ENCODE measurements at places on chromosomes 13 and 19.

DNA sequence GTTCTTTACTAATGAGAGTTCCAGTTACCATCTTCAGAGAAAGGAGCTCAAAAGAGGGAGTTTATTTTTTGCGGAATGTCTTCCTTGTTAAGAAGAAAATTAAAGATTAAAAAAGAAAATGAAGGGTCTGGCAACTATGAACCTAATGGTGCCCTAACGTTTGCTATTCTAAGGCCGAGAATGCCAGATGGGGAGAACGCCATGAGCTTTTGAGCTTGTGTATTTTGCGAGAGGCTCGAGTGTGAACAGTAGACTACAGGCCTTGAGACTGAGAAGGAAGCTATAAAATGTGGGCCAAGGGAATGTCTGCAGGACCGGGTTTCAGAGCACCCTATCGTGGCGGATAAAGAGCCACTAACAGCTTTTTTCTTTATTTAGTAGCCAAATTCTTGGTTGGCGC is 6.7 kb downstream of the FGF14 start:
- no peak for DNase-seq

GRCh38 chr13:58151452-58151851 is 519.9 kb downstream of the PCDH17 start:
- DNase-seq = no peak

DNA sequence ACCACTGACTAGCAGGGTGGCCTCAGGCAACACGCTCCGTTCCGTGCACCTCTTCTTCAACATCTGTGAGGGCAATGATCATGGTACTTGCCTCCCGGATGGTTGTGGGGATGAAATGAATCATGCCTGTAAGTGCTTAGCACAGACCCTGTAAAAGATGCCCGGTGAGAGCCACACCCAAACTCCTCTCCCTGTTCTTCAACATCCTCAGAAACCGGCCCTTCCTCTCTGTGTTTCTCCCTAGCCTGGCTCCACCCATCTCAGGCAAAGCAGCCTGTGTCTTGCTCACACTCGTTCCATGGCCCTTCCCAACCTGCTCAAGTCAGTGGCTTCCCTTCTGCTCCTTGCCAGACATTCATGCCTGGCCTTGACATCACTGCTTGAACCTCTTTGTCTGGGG is 5.8 kb upstream of the DMKN start:
- DNase-seq = no peak

- no peak for DNase-seq
Observed at GRCh38 chr13:72259528-72259927, 392.5 kb upstream of the DACH1 start.

GRCh38 chr19:876780-877314 is 16.1 kb downstream of the MED16 start:
- DNase-seq = no peak

- peak; percentile 35 for DNase-seq
Observed at GRCh38 chr19:50300814-50301606, 28.2 kb downstream of the KCNC3 start.

GRCh38 chr19:57850553-57851017 is 926 bp downstream of the ZNF587 start:
- peak; percentile 70 for DNase-seq

DNA sequence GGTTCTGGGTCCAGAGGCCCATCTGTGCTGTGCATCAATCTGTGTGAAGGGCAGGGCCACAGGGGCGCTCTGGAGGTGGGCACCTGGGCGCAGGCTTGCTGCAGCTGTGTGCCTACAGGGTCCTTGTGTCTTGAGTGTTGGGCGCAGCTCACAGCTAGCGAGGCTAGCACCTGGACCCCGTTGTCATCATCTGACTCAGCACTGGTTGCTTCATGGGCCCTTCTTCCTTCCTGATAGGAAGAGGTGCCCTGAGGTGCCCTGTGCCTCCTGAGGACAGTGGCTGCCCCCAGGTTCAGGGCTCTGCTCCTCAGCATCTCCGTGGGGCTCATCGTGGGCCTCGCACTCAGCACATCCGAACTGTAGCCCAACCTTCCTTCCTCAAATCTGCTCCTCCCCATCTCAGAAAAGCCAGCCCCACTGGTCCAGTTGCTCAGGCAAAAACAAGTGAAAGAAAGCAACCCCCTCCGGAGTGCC is 54.8 kb downstream of the GATAD2A start:
- DNase-seq = no peak

DNA sequence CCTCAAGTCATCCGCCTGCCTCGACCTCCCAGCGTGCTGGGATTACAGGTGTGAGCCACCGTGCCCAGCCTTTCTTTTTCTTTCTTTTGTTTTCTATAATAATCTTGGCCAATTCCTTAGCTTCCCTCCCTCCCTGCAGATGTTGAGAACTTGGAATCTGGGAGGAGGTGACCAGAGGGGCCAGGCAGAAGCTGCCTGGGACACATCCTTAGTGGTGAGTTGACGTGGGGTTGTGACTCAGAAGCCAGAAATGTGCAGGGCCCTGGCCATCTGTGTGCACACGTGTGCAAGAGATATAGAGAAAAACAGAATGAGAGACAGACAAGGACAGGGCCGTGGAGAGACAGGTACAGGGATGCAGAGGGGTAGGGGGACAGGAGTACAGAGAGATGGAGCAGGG is 154.3 kb downstream of the SIPA1L3 start:
- no peak for DNase-seq

GRCh38 chr19:50315773-50316448 is 13.3 kb downstream of the KCNC3 start:
- no peak for DNase-seq

GRCh38 chr13:42603571-42603970 is 29.6 kb downstream of the TNFSF11 start:
- no peak for DNase-seq

DNA sequence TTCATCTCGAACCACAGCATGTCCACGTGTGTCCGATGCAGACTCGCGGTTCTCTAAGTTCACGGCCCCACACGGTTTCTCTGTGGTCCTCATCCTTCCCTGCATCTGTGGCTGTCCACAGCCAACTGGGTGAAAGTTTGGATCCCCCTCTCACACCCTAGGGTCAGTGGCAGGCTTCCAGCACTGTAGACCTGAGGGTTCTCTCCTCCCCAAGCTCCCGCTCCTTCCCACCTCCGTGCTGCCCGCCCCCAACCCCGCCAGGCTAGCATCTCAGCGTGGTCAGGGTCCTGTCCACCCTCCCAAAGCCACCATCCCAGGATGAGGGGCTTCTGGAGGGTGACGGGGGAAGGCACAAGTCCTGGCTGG is 3.0 kb downstream of the ANGPTL4 start:
- no peak for DNase-seq

DNA sequence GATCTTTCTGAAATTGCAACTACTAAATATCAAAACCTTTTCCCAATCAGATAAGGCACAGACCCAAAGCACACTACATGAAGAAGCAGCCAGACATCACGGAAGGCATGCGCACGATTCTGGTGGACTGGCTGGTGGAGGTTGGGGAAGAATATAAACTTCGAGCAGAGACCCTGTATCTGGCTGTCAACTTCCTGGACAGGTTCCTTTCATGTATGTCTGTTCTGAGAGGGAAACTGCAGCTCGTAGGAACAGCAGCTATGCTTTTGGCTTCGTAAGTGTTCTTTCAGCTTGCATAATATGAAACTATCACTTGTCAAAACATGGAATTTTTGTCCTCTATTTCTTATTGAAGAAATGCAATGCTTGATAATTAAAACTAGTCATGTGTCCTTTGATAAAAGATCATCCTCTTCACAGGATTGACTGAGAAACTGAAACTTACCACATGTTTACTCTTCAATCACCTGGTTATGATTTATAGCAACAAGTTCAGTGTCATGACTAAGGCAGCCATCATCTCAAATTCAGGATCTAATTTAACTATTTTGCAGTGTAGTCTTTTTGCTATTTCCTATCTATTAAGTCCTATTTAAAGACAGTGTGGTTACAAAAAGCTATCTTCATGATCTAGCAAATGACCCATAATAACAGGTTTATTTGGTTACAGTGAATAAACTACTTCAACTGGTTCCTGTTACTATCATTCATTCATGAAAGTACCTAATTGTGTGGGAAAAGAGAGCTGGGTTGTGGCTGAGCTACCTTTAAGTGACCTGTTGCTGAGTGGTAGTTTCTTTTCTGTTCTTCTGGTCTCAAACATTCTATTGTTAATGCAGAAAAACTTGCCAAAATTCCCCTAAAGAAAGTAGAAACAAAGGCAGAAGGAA is 6.5 kb downstream of the CCNA1 start:
- DNase-seq = no peak

DNA sequence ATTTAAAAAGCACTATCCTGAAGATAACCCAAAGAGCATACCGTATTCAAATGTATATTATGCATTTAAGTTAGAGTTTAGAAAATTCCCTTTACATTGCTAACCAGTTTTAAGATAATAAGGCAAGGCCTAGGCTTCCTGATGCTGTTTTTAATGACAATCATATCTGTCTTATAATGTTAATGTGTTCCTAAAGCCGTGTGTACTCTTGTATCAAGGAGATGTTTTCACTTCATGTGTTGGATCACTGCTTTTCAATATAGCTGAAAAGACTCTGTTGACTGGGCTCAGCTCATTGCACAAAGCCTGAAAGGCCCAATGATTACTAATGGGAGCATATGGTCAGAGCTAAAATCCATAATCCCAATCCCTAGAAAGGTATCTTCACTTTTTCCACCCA is 81.6 kb downstream of the DACH1 start:
- no peak for DNase-seq

DNA sequence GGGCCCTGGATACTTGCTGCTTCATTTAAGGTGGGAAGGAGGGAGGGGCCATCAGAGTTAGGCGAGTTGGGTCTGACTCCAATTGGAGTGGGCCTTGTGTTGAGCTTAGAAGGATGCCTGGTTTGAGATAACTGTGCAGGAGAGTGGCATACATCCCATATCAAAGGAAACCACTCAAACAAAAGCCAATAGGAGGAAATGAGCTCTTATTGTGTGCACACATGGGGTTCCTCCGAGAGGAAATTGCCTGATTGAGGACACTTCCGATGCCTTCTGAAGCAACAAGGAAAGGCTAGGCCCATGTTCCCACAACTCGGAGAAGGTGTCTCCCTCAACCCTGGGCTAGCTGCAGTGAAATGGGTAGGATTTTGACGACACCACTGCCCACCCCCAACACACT is 19.6 kb downstream of the MBNL2 start:
- DNase-seq = no peak

DNA sequence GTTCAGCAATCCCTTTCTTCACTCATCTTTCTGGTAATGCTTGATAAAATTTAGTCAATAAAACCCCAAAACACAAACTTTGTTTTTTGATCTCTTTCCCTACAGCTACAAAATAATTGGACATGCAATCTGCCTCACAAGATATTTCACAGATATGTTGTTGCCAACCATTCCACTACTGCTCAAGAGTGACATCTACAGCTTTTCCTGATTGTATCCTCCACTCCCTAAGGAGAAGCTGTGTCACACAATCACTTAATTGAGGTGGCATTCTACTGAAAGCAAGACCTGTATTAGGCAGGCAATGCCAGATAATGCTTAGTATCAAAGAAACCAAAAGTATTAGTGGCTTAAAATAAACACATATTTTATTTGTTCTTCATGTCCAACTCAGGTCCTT is 1646.2 kb upstream of the SPRY2 start:
- no peak for DNase-seq

DNA sequence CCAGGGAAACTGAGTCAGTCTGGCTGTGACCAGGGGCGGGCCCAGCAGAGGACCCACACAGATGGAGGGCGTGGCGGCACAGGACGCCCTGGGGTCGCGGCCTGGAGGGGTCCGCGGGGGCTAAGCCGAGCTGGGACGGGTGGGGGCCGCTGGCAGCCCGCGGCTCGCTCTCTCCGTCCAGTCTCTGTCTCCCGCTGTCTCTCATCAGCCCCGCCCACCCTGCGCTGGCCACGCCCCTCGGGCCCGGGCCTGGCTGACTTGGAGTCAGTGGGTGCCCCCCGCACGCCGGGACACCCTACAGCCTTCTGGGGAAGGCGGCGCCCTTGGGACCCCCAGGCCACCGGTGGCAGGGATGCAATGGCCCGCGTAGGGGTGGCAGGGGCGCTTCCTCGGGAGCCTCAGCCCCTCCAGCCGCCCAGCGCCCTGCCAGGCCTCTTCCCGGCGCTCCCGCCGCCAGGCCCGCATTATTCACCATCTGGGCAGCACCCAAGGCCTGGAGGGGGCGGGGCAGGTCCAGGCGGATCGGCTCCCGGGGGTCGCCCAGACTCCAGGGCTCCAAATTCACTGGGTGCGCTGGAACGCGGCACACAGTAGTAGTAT is at the start of gene TBXA2R:
TSS of gene TBXA2R (minus strand) at position 186 of the 600 bp plus-strand sequence. CDS start 6,241 bp downstream, outside the sequence.
- DNase-seq = no peak

DNA sequence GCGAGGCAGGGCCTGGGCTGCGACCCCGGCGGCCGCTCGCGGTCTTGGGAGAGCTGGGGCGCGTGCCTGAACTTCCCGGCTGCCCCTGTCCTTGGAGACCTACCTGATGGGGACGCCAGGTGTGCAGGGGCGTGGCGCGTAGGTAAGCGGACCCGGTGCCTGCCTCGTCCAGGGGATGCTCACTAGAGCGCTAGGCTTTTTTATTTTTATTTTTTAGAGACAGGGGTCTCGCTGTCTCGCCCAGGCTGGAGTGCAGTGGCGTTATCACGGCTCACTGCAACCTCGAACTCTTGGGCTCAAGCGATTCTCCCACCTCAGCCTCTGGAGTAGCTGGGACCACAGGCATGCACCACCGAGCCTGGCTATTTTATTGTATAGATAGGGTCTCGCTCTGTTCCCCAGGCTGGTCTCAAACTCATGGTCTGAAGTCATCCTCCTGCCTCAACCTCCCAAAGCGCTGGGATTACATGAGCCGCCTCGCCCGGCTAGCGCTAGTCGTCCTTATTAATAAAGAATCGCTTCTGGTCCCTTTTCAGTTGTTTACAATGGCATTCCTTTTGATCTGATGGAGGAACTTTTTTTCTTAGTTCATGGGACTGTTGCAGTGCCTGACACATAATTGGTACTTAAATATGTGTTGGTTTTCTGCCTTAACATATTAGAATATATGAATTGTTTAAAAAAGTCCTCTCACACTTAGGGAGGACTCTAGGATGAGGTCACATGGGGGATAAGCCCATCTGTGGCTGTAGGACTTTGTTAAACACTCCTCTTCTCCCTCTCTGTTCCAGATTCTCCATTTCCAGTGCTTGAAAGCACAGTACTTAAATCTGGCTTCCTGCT is 812 bp downstream of the DPY19L3 start:
- DNase-seq = no peak

DNA sequence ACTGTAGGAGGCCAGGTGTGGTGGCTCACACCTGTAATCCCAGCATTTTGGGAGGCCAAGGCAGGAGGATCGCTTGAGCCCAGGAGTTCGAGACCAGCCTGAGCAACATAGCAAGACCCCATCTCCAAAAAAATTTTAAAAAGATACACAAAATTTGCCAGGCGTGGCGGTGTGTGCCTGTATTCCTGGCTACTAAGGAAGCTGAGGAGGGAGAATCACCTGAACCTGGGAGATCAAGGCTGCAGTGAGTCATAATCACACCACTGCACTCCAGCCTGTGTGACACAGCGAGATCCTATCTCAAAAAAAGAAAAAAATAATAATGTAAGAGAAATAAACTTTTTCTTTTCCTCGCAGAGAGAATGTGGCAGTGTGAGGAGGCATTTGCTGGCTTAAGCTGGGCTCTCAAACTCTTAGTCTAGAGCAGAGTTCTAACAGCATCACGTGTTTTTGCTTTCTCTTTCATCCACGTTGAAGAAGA is 21.1 kb downstream of the FAM187B start:
- no peak for DNase-seq

- DNase-seq = no peak
Observed at GRCh38 chr13:20127262-20127561, 33.6 kb downstream of the GJA3 start.

Data from epithelial cell of proximal tubule (primary cell).